ENCODE measurements at places on chromosomes 4 and X.
A peak's percentile ranks its signal among the peaks of the same experiment; 100 is the strongest.

GRCh38 chrX:70762285-70762684 is 146.2 kb downstream of the TEX11 start:
- DNase-seq: peak; percentile 12

DNA sequence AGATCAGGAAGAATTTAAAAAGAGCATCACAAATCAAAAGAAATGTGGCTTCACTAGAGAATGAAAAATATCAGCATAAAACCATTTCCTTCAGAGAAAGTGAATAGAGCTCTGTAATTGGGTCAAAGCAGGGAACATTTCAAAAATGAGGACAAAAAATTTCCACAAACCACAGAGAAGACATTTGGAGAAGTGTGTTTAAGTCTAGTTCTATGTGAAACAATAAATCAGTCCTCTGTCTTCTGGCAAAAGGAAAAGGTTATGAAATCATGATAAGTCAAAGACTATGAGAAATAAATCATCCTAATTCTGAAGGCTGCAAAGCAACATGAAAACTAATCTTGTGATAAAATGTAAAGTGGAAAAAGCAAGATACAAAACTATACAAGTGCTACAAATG is 27.9 kb downstream of the SMPX start:
- DNase-seq: no peak

DNA sequence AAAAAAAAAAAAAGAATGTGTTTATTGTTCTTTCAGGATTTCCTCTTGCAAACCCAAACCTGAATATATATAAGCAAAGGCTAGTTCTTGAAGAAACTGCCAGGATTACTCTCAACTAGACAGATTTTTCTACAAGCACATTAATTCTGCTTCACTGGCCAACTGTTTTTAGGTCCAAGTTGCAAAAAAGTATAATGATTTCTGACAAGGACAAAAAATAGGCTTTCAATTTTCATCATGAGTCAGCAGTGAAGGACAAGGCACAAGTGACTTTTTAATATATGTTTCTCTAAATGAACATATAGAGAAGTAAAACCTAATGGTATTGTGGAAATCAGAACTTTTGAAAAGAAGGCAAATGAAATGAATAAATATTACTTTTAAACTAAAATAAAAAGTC is 73.7 kb downstream of the ELOVL6 start:
- DNase-seq: no peak

- DNase-seq: peak; percentile 2
Observed at GRCh38 chr4:163107754-163108153, 58.9 kb downstream of the NAF1 start.

DNA sequence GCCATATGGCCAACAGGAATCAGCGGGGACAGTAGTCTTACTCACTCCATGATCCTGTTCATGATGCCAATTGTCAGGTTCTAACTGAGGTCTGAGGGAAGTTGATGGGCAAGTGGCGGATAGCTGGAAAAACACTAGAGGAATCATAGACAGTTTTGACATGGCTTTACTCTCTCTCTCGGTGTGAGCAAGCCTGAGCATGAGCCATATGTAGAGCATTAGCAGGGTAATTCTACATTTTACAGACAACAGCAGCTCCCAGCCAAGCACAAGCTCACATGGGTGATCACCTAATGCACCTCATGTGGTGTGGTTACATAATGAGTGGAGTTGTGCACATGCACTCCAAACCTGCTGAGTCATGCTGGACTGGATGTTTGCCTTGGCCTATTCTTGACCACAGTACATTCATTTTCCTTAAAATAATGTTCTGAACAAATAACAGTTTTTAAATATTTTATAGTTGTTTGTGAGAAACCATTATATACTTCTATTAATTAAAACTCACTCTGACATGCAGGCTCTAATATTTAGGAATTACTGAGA is 429.2 kb downstream of the GPAT3 start:
- DNase-seq: no peak

GRCh38 chrX:34918856-34919255 is 23.7 kb upstream of the FAM47B start:
- no peak for DNase-seq

- no peak for DNase-seq
Observed at GRCh38 chr4:101865501-101866062, 75.1 kb downstream of the BANK1 start.

DNA sequence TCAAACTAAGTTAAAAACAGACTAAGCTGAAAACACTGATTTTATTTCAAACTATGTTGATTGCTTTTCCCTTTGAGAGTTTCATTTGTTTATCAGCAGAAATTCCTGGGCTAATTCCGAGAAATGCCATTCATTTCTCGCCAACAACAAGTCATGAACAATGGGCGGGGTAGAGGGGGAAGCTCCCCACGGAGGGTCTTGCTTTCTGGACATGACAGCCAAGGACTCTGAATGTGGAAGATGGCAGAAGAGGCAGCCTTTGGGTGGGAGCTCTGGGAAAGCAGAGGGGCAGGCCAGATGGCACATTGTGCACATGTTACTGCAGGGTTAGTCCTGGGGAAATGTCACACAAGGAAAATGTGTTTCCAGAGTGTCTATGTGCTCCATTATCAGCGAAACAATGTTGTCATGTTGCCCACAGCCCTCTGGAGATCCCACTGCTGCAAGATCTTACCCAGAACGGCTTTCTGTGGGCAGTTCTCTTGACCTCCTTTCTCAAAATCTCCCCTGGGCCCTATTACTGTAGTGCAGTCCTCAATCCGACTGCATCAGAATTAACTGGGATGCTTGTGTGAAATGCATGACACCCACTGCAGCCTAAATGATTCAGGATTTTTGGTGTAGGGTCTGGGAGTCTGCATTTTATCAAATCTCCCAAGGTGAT is 45.0 kb downstream of the CHRDL1 start:
- no peak for DNase-seq

DNA sequence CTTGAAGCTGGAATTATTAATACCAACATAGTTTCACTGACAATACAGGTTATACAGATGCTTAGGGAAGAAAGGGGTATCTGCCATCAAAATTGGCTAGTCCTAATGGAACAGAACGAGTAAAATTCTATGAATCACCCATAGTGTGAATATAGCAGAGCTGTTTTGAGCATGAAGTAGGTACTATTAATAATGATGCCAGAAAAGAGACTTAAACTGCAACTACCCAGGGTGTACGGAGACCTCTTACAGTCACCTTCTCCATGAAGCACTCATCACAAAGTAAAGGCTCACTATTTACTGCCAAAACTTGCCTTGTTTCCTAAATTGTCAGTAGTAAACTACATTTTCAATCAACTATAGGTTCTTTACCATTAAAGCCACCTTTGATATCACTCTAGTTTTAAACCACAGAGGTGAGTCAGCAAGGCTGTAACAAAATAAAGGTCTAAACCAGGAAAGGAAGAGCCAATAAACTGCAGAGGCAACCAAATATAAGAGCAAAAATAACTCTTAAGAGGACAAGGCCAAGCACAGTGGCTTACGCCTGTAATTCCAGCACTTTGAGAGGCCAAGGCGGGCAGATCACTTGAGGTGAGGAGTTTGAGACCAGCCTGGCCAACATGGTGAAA is 114.4 kb downstream of the FRYL start:
- peak; percentile 2 for DNase-seq

DNA sequence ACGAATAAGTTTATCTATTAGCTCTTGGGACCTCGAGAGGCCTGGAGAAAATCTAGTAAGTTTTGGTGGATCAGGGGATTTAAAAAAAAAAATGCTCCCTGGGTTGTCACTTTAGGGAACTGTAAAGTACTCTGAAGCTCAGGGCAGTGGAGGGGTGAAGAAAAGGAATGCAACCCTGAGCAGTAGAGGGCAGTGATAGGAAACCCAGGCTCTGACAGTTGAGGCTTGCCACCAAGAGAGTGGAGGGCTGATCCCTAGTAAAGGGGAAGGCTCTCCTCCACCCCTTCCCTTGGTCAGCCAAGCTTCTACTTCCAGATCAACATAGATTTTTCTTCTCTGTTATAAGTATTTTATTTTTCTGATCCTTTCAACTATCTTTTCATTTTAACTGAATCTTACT is 73.1 kb downstream of the FBXO8 start:
- no peak for DNase-seq

- no peak for DNase-seq
Observed at GRCh38 chr4:11404431-11404830, 24.3 kb downstream of the HS3ST1 start.

- no peak for DNase-seq
Observed at GRCh38 chr4:105666693-105667092, 41.8 kb downstream of the INTS12 start.

DNA sequence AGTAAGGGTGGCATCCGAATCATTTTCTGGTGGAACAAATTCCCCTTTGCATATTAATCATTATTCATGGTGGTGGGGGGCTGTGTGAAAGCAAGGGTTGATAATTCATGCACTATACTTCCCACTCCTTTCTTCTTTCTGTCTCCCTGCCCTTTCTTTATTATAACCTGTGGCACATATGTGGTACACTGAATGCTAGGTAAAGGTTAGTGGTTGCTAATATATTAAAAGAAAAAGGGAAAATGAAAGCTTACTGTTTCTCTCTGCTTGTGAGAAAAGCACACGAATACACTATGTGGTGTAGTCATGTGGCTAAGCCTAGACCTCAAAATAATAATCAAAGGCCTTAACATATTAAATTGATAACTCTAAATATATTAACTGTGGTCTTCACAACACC is 178.4 kb upstream of the RPS6KA3 start:
- DNase-seq: no peak

DNA sequence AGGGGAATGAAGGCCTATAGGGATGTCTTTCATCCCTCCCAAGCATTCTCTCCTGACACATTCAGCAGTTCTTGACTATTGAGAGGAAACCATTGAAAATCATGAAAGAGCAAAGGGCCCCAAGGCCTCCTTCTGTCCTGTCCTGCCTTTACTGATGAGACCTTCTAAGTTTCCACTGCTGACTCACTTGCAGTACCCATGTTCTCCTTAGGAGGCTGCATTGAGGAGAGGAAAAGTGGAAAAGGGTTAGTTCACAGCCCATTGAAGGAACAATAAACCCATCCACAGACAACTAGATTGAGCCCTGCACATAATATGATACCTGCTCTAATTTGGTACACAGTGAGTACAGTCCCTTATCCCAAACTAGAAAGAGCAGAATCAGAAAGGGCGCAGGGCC is 115.1 kb upstream of the PNPLA4 start:
- DNase-seq: no peak

DNA sequence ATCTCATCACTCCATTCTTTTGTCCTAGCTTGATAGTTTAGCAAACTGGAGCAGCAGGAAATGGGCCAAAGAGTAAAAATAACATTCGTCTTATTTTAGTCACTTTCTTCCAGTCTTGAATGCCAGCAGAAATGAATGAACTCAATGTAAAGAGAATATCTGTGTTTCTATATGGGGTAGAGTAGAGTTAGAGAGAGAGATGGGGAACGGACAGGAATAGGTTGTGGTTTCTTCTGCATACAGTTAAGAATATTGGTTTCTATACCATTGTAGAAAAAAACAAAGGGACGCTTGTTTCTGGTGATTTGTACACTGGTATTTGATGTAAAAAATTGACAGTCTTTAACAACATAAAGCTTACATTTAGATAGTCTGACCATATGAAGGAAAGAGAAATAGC is 8.9 kb downstream of the GPR174 start:
- DNase-seq: no peak

- no peak for DNase-seq
Observed at GRCh38 chr4:1050486-1051213, 39.2 kb downstream of the FGFRL1 start.

- DNase-seq: no peak
Observed at GRCh38 chr4:184061582-184061981, 156.1 kb downstream of the ENPP6 start.

DNA sequence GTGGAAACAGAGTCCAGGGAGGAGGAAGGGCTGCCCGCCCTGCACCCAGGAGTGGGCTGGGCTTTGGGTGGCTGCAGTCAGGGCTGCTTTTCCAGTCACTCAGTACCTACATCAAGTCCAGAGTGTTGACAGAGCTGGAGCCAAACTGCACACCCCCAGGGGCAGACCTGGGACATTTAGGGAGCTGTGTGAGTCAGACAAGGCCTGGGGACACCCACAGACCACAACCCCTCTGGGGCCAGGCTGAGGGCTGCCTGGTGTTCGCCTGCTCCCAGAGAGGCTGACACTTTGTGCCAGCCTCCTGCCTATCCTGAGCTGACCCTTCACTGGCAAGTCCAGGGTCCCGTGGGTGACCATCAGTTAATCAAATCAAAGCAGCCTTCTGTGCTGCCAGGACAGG is 240.0 kb downstream of the BCOR start:
- no peak for DNase-seq

GRCh38 chrX:10800796-10801195 is 180.4 kb upstream of the MID1 start:
- no peak for DNase-seq

- DNase-seq: no peak
Observed at GRCh38 chr4:74934016-74934831, 1.3 kb downstream of the PARM1 start.

- DNase-seq: no peak
Observed at GRCh38 chrX:135973025-135973547, 702 bp downstream of the MMGT1 start.

DNA sequence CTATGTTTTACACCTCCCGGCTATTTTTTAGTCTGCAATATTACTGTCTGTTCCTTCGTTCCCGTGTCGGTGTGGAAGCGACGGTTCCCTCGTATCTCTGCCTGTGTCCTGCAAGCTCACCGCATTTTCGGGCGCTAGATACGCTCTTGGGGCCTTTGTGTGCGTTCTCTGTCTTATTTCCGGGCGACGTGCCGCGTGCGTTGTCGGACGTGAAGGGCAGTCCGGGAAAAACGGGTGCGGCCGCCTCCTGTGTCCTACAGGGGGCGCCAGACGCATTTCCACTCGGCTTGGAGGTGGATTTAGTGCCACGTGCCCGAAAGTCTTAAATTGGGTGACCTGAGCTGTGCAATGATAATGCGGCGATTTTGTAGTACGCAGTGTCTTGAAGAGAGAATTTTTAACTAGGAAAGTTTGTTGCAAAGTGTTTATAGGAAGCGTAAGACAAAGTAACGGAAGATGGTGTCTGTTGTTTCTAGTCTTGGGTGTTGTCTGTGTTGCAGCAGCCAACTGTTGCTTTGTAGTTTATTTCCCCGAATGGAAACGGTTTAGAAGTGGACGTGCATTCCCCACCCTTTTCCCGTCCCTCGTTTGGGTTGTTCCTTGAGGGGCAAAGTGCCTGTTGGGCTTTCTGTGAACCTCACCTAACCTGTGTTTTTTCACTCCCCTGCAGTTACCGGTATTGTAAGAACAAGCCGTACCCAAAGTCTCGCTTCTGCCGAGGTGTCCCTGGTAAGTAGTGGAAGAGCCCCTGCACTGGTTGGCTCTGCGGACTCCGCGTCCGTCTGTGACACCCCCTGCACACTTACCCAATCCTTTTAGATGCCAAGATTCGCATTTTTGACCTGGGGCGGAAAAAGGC is 720 bp downstream of the RPL10 start:
- no peak for DNase-seq

DNA sequence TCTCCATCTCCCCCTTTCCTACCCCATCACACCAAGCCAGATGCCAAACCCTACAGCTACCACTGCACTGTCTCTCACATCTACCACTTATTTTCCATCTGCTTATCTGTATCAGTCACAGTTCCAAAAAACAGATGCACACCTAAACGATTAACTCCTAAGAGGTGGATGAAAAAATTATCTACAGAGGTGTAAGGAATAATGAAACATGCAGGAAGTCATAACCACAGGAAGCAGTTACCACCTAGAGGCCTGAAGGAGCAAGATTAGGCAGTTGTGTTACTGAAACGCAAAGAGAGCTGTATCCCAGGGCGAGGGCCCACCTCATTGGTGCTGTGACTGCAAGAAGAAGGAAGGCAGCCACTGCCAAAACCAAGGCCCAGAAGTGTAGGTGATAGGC is 87.8 kb upstream of the FAM241A start:
- DNase-seq: no peak

- no peak for DNase-seq
Observed at GRCh38 chr4:108454227-108454626, 166.1 kb upstream of the RPL34 start.

Data from HCT116 (cell line).